NCI-H187 (cell line): ENCODE measurements at places on chromosomes 5 and 9.

DNA sequence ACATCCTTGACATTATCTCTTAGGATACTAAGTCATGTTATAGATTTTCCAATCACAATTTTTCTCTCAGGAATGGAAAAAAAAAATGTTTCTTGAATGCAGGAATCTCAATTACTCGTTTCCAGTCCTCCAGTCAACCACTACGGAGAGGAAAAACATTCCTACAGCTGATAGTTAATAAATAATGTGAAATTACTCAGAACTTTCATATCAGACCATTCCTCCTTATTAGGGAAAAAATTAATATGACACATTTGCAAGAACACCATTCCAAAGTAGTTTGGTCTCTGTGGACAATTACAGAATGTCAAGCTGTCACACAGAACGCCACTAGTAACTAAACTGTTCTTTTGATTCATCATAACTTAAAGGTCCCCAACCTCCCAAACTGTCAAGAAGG is 31.5 kb downstream of the MED27 start:
- no peak for DNase-seq

GRCh38 chr5:151596828-151597539 is 5.9 kb upstream of the FAT2 start:
- no peak for DNase-seq

- no peak for DNase-seq
Observed at GRCh38 chr9:132894346-132894745, 15.6 kb downstream of the SPACA9 start.

GRCh38 chr5:87120518-87121303 is 147.0 kb upstream of the RASA1 start:
- DNase-seq, result no peak

- no peak for DNase-seq
Observed at GRCh38 chr5:138573223-138573622, 2.0 kb downstream of the HSPA9 start.

DNA sequence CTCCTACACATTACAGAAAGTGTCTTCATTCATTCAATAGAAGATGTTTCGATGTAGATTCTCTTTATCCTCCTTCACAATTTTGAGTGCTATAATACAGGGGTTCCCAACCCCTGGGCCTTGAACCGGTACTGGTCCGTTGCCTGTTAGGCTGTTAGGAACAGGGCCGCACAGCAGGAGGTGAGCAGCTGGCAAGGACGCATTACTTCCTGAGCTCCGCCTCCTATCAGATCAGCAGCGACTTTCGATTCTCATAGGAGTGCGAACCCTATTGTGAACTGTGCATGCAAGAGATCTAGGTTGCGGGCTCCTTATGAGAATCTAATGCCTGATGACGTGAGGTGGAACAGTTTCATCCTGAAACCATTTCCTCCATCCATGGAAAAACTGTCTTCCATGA is 153.0 kb upstream of the SMC2 start:
- DNase-seq, result no peak

- no peak for DNase-seq
Observed at GRCh38 chr9:71675857-71676165, 92.5 kb downstream of the CEMIP2 start.

- no peak for DNase-seq
Observed at GRCh38 chr9:127693143-127693542, 13.6 kb upstream of the CFAP157 start.

DNA sequence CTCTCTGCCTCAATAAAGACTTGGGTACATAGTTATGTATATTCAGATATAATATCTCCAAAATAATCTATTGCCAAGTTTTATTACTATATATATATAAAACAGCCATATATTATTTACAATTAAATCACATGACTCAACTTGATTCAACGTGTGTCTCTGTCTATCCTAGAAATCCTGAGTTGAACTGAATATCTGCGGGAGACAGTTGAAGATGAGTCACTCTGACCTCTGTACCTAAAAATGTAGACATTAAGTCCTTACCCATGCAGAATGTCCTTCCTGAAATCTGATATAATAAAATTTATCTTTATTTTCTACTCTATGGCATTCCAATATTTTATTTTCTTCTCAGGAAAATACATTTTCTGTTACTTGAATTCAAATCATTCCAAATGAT is 218.2 kb upstream of the PRDM9 start:
- no peak for DNase-seq

- no peak for DNase-seq
Observed at GRCh38 chr9:32004431-32005076, 379.9 kb upstream of the ACO1 start.

- no peak for DNase-seq
Observed at GRCh38 chr5:176167800-176168199, 70.4 kb upstream of the SIMC1 start.

GRCh38 chr9:20815923-20816703 is 132.1 kb downstream of the FOCAD start:
- DNase-seq, result no peak

- no peak for DNase-seq
Observed at GRCh38 chr5:29005386-29005785, 1967.0 kb upstream of the CDH9 start.

- DNase-seq, result no peak
Observed at GRCh38 chr5:17255471-17256021, 38.1 kb downstream of the BASP1 start.

DNA sequence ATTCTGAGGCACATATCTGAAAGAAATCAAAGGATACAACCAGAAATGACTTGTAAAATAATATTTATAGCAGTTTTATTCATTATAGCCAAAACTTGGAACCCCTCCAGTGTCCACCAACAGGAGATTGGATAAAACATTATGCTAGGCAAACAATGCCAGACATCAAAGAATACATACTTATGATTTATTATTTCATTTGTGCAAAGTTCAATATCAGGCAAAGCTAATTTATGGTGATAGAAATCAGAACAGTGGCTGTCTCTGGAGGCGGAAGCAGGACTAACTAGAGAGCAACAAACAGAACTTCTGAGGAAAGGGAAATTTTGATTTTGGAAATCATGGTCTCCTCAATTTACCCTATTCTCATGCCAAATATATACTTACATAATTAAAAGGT is 193.1 kb downstream of the ICE1 start:
- DNase-seq, result no peak

GRCh38 chr9:120892748-120893610 is 16.0 kb upstream of the PHF19 start:
- DNase-seq, result peak; percentile 27

DNA sequence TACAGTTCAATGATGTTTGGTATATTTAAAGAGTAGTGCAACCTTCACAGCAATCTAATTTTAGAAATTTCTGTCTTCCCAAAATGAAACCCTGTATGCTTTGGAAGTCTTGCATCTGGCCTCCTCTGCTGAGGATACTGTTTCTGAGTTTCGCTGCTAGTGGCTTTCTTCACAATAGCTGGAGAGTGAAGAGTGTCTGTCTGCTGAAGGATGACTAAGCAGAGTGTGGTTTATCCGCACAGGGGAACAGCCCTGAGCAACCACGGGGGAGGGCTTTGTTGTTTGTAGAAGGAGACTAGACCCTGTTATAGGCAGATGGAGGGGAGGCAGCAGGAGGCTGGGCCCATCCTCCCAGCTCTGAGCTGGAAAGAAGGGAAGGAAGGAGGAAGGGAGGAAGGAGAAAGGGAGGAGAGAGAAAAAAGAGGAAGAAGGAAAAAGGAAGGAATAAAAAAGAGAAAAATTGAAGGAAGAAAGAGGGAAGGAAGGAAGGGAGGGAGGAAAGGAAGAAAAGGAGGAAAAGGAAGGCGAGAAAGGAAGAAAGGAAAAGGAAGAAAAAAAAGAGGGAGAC is 10.5 kb upstream of the IRX2 start:
- DNase-seq, result no peak

DNA sequence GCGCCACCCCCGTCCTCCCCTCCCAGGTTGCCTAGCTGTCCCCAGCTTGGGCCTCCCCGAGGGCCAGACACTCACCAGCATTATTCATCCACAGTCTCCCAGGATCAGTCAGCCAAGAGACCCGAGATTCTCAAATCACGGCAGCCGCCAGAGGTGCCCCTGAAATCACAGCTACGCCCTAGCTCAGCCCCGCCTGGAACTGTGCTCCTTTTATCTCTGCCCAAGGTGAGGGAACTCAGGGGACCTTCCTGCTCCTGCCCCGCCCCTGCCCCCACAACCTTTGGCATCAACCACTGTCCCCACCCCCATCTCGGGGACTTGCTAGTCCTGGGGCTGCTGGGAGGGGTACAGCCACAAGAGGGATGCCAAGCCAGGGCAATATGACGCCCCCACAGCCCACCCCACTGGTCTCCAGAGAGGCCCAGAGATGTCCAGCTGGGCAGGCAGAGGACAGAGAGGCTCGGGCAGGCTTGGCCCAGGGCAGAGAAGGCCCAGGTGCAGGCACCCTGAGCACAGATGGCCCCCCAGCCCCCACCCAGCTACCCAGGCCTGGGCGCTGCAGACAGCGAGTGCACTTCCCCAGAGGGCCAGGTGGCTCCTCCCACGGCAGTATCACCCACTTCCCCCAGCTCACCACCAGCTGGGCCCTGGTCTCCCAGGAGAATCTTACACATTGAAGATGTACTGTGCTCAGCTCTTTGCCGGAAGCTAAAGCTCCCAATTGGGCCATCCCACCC is at the start of gene FUT7:
TSS of gene FUT7 (minus strand) at position 185 of the 737 bp plus-strand sequence. CDS start at position 88, 97 bp downstream.
- no peak for DNase-seq

- no peak for DNase-seq
Observed at GRCh38 chr5:145497052-145497451, 338.1 kb downstream of the PRELID2 start.
